Naive thymus-derived CD4-positive, alpha-beta T cell (primary cell): ENCODE measurements at places on chromosomes 3 and 15. TPM values are rescaled to one million over a fixed set of nuclear protein-coding genes. Genes with fewer than 3 reads are reported as not detected.

GRCh38 chr3:44301746-44302145 is 36.8 kb upstream of the TCAIM start:
- DNase-seq, result no peak

DNA sequence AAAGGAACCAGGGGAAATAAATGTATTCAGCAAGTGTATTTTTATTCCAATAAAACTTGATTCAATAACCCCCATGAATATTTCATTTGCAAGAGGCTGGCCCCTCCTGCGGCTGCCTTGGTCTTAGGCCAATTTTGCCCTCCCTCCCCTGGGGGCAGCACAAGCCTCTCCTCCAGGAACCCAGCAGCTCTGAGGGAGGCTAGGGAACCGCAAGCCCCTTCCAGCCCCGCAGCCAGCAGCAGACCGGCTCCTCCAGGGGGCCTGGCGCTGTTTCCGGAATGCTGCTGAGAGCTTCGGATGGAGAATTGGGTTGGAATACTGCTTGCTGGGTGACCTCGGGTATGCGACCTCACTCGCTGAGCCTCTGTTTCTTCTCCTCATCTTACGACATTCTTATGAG is 150.1 kb downstream of the RAB11A start:
- DNase-seq, result no peak

DNA sequence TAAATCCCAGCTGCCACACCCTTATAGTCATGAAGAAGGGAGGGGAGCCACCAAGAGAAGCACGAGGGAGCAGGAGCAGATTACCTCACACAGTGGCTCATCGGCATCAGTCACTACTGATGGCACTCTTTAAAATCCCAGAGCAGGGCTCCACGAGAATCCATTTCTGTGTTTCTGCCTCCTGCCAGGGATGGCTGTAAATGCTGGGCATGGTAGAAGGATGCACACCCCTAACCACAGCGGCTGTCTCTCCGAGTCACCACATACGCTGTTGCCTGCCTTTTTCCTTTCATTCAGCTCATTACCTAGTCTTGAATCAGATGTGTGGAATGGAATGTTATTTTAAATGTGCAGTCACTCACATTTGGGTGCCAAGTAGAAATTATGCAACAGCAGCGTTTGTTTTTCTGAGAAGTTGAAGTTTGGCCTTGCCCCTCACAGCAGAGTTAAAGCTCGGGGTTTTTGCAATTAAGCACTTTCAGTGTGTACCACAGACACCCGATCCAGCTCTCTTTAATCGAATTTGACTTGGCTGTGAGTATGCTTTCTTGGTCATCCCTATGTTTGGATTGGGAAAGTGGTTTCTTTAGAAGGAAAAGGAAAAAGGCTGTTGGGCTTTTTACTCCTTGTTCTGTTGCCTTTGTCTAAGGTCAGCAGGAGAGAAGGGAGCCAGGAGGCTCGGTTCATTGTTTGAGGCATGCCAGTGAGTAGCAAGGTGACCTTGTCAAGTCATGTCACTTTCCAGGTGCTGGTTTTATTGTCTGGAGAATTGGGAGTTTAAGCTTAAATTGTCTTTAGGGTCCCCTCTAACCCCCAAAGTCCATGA is 284.2 kb upstream of the TPM1 start:
- DNase-seq, result no peak

DNA sequence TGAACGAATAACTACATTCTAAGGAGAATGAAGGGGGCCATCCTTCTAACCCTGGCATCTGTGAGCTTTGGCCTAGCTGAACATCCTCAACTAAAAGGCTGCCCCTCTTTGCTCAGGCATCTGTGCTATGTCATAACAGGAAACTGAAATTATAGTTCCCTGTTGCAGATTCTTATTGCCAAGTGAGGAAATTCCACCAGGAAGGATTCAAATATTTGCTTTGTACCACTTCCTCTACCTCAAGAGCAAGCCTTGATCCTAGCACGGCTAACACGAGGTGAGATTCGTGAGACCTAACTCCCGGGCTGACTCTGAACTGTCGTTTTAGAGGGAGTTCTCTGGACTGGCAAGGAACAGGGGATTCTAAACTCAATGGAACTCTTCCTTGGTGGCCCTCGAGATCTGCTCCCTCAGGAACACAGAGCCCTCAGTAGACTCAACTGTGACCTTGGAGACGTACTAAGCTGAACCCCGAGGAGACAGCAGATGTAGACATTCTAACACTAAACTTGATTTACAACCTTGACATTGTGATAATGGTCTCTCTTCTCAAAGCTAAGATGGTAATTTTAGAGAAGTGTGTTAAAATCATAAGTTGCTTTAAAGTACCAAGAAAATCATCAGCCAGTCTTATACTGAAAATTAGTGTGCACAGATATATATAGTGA is 4.2 kb downstream of the SPG21 start:
- no peak for DNase-seq

DNA sequence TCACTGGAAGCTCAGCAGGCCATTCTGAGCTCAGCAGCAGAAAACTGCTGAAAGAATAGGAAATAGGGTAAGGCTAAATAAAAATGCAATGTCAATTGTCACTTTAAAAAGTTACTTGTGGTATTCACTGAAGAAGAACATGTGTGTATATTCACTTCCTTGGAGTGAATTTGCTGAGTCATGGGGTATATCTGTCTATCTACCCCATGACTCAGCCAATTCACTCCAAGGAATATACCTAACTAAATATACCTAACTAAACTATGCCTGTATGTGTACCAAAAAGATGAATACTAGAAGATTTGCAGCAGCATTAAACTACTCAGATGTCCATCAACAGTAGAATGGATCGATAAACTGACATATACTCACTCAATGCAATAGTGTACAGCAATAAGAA is 69.5 kb upstream of the KCNAB1 start:
- no peak for DNase-seq

GRCh38 chr3:180934638-180935037 is 22.2 kb downstream of the FXR1 start:
- no peak for DNase-seq

DNA sequence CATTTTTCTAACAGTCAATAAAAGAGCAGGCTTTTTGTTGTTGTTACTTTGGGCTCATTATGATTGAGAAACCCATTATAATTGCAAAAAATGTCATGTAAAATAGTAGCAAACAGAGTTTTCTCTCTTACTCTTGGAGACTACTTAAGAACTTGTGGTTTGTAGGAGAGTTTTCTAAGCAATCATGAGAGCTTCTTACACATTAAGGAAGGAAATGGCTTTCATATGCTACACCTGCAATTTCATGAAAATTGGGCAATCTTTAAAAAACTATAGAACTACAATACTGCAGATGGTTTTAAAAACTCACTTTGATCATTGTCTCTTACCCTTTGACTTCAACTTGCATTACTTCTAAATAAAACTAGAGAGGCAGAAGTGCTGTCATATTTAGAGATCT is 701.8 kb downstream of the ZPLD1 start:
- no peak for DNase-seq

DNA sequence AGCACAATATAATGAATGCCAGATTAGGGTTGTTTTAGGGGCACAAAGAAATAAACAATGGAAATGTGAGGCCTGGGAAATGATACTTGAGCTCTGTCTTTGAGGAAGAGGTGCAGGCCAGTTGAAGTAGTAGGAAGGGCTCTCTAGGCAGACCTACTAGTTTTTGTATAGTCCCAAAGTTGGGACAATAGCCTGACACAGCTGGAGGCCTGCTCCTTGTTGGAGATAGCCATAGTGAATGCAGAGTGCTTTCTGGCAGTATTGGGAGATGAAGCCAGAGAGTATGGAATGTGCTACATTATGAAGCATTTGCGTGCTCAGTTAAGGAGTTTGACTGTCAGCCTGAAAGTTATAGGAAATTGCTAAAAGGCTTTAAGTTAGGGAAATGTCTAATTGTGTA is 251.2 kb upstream of the ZPLD1 start:
- DNase-seq, result no peak

- no peak for DNase-seq
These were observed 25.4 kb upstream of the MRPS22 start for GRCh38 chr3:139318431-139318816.

DNA sequence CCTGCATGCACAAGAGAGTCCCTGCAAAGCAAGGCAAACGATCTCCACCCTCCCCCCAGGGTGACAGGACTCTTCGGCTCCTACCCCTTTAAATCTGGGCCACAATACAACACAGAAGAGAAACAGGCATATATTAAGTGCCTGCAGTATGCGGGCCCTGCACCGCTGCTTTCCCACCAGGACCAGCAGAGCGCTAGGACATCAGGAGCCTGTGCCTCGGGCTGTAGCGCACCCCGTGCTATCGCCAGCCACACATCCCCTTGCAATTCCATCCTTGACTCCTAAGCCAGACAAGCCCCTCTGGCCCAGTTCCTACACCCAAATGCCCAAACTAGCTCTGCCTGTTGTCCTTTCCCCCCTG is 4.1 kb downstream of the GALNT15 start:
- no peak for DNase-seq

DNA sequence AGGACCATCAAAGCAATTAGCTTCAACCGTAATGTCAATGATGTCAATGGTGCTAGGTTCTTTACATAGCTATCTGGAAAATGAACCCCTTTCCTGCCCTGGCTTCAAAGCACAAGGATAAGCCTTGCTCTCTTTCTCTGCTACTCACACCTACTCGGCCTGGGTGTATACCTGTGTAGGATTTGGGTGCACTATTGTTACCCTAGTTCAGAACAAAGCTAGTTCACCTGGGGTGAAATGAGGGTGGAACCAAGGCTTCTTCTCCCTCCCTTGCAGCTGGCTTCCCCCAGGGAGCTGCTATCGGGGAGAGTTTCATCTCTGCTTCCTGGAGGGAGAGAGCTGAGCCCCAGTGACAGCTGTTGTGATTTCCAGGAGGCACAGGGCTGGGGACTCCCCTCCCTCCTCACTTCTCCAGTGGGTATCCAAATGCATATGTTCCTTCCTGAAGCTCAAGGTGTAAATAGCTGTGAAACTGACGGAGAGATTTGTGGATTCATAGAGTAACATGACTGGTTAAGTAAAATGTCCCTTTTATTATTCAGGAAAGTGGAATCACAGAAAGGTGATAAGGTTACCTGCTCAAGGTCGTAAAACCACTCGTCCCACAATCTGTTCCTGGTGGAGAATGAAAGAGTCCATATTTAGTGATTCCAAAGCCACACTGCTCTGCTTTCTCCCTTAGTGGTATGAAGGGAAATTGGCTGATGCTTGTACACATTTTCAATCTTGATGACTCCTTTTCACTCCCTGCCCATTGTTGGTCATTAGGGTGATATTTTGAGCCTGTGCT is 11.8 kb upstream of the C3orf70 start:
- DNase-seq, result no peak

DNA sequence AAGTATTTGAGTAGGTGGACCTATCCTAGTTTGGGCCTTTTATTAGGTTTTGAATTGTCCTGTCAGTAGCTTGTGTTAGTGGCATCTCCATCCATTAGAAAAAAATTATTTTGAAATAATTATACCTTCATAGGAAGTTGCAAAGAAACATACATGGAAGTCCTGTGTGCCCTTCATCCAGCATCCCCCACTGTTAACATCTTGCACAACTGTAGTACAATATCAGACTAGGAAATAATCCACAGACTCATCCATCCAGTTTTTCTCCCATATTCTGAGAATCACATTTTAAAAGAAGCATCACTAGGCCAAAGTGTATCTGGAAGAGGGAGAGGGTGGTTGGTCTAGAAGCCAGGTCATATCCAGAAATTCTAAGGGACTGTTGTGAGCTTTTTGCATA is 155.5 kb upstream of the ROPN1 start:
- no peak for DNase-seq

DNA sequence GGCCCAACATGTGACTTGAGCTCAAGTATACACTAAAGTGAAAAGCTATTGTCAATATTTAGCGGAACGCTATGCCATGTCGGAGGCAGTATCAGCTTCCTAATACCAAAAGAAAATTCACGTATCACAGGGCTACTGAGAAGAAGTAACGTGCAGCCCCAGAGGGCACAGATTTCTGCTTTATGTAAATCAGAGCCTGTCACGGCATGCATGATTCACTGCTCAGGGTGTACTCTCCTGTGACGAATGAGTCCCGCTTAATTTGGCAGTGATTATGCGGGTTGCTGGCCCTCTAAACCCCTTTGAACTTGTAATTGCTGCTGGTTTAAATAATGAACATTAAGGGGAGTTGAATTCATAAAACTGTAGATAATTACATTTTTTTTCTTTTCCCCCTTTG is 85.3 kb downstream of the MEIS2 start:
- no peak for DNase-seq

DNA sequence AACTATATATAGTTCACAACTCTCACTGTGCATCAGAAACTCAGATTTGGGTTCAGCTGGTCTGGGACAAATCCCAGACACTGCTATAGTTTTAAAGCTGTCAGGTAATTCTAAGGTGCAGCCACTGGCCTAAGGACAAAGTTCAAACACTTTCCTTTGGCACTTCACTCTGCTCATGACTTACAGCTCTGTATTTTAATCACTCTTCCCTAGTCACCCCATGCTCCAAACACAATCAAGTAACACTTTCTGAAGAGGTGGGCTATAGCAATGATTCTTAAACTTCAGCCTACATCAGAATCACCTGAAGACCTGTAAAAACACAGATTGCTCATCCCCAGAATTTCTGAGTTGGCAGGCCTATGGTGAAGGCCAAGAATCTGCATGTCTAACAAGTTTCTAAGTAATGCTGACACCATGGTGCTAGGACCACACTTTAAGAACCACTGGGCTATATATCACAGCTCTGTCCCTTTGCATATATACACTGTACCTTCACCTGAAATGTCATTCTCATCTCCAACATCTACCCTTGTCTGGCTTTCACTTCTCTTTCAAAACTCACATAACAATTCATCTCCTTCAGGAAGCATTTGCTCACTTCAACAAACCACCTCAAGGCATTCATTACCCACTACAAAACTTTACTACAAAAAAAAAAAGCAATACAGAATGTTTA is 21.4 kb downstream of the STAG1 start:
- no peak for DNase-seq

SKOR1 gene
- total RNA-seq, result 0.62 TPM

MCTP2 gene
- total RNA-seq, result 17.8 TPM

FHIT gene
- 152 TPM for total RNA-seq

KNG1 gene
- total RNA-seq, result not detected

GOLGA8T gene
- total RNA-seq, result 0.22 TPM

CAMP gene
- not detected for total RNA-seq

AGBL1 gene
- total RNA-seq, result not detected in 2 replicates

EIF4A2 gene
- total RNA-seq, result 804 TPM

SLC12A8 gene
- total RNA-seq, result 1.1 TPM

NTRK3 gene
- total RNA-seq, result not detected

HDGFL3 gene
- 2.1 TPM for total RNA-seq
